ENCODE measurements at places on chromosomes 4 and X.
A peak's percentile ranks its signal among the peaks of the same experiment; 100 is the strongest.

GRCh38 chrX:53714580-53715345, 28.2 kb upstream of the HUWE1 start:
- DNase-seq: no peak

GRCh38 chr4:54852602-54853001, 194.8 kb downstream of the KIT start:
- DNase-seq: no peak

DNA sequence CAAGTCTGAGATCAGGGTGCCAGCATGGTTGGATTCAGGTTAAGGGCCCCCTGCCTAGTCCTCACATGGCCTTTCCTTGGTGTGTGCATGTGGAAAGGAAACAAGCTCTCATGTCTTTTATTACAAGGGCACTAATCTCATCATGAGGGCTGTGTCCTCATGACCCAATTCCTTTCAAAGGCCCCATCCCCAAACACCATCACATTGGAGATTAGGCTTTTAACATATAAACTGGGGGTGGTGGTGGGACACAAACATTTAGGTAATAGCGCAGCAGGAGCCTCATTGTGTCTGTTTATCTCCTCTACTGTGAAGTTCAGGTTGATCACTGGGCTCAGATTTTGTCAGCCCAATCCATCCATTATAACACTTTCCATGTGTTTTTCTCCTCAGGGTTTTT, 41.0 kb downstream of the BEX3 start:
- DNase-seq: no peak

- DNase-seq: no peak
Measured at GRCh38 chr4:122156819-122157218, 4.7 kb downstream of the BLTP1 start.

DNA sequence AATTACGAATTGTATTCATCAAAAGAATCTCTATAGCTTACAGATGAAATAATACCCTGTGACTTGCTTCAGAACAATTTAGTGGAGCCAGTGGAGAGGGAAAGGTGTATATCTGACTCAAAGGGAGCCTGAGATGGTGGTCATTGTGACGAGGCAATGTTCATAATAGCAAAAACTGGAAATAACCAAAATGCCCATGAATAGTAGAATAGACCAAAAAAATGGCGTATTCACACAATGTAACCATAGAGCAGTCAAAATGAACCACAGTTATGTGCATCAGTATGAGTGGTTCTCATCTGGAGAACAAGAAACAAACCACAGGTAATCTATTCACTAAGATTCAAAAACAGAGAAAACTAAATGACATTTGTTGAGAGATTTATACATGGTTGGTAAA, 125.3 kb upstream of the CLNK start:
- no peak for DNase-seq

GRCh38 chr4:187711586-187711985, 284.0 kb upstream of the ZFP42 start:
- DNase-seq: no peak

DNA sequence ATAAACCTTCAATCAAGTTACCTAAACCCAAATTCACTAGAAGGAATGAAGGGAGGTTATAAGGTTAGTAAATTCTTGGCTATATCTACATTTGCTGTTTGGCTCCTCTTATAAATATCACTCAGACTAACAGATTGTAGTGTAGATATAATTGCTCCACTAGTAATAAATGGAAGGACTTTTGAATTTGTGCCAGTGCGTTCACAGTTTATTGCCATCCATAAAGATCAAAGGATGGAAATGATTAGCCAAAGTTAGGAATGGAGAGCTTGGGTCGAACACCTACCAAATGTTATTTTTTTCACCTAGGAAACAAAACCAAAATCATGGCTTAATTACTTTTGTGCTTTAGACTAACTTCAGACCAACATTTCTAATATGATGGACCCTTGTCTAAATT, 9.2 kb downstream of the DTHD1 start:
- DNase-seq: no peak

DNA sequence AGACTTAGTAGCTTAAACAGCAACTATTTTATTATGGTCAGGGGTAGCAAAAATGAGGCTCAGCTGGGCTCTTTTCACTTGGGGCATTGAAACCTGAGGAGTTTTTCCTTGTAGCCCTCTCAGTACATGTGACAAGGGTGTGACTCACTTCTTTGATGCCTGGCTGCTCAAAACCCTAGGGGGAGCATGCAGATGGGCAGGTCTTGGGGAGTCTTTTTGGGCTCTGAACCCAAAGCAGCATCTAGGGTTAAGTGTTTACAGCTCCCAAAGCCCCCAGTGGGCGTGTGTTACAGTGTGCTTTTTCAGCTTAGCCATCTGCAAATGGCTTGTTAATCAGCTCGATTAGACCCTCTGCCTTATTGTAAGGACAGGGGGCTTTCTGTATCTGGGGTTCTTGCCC, 1752.7 kb downstream of the PCDH7 start:
- no peak for DNase-seq

GRCh38 chrX:36961590-36961989, 46.6 kb upstream of the FAM47C start:
- DNase-seq: no peak

DNA sequence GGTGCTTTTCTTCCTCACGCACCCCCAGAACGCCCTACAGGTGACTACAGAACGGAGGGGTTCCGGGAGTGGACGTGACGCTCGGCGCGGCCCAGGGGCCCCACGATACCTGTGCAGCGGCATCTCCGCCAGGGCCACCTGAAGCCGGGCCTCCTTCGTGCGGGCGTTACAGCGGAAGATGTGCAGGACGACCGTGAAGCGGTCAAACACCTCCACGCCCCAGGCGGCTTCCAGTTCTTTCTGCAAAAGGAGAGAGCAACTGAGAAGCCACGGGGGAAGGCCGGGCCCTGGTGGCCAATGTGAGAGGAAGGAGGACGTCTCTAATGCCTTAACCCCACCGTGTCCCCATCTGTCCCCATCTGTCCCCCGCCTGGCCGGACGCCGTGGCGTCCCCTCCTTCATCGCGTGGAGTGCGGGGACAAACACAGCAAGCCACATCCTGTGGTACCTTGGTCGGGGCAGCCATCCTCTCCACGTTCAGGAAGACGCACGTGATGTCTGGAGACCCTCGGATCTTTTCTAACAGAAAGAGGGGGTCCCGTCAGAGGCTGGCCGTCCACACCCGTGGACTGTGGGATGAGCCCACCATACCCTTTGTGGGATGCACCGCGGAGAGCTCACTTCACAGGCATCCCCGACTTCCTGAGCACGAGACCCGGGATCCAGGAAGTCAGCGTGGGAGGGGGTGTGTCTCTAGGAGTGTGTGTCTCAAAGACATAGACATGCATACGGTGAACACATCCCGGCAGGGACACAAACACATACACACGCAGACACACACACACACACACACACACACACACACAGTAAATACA, 3.6 kb downstream of the GTPBP6 start:
- no peak for DNase-seq

- DNase-seq: no peak
Measured at GRCh38 chr4:118788911-118789310, 47.0 kb downstream of the SEC24D start.

DNA sequence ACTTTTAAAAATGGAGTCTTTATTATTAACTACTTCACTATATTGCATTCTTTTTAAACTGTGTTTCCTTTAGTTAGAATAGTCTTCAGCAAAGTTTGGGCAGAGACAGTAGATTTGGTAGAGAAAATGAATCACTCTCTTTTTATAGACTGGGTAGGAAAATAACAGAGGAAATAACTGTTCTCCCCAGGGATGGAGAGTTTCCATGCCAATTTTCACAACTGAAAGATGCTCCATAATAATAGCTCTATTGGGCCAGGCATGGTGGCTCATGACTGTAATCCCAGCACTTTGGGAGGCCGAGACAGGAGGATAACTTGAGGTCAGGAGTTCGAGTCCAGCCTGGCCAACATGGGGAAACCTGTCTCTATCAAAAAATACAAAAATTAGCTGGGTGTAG, 13.1 kb downstream of the HSD17B13 start:
- DNase-seq: no peak

DNA sequence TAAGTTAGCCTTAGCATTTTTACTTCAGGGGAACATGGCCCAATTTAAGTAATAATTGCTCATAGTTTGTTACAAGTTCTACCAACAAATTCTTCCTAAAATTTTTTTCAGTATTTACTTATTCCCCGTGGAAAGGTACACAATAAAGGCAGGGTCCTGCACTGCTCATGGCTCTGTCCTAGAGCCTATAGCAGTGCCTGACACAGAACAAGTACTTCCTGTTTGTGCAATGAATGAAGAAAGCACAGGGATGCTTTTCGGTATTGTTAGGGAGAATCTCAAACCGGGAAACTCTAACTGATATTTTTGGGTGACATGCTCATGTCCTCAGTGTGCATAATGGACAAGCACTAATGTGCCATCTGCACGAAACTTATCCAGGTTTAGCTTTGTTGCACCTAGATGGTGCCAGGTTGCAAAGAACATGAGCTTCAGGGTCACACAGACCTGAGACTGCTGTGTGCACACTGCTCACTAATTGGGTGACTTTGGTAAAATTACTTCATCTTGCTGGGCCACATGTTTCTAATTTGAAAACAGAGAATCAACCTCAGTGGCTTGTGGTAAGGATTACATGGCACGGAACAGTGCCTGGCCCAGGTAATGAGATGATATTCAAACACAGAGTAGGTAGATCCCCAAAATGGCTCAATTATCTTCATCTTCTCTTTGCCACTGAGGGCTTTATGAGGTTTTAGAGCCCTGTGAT, 175.8 kb upstream of the NPY2R start:
- DNase-seq: no peak

GRCh38 chr4:76611616-76612207, 176.7 kb downstream of the SHROOM3 start:
- no peak for DNase-seq

DNA sequence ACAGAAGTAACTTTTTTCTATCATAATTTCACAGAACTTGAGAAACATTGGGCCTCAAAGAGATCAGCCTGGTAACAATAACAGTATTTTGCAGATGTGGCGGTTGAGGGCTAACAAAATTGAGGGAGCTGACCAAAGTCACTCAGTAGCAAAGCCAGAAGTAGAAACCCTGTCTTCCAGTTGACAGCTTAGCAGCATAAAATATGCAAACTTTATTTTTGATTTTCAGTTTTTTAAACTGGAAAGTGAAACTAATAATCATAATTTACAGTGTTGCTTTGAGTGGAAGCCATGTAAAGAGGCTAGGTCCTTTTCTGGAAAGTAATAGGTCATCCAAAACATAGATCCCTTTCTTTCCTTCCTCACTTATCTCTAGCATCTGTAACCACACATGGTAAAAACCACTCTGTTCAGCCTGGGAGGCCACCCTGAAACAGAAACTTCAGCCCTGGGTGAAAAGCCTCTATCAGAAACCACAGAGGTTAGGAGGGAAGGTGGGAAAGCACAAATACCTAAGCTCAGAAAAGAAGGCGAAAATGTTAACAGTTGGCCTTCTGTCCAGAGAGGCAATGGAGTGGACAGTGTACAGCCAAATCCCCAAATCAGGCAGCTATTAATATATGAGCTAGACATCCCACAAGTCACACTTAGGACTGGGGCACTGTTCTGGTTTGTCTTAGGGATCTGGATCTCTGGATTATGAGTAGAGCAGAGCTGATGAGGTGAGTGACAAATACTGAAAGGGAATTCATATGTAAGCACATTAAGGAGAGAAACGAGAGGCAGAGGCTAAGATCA, 61.1 kb upstream of the ARSJ start:
- peak; percentile 2 for DNase-seq

DNA sequence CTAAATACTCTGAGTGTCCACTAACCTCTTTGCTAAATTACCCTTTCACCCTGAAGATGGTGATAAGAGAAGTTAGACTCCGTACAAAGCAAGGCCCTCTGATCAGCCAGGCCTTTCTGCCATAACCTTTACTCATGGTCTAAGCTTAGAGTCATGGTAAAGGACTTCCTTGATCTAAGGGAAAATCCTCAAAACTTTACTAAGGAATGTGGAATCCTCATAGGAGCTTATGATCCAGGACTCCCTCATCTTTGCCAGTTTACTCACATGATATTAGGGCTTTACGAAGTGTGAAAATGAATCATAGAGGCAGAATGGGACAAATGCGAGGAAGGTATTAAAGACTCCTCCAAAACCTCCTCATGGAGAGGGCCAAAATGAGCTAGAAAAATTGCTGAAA, 7.9 kb upstream of the FAM13A start:
- no peak for DNase-seq

GRCh38 chr4:140799686-140800225, 43.6 kb upstream of the TBC1D9 start:
- DNase-seq: no peak

- no peak for DNase-seq
Measured at GRCh38 chrX:22430701-22431100, 158.0 kb downstream of the CBLL2 start.

DNA sequence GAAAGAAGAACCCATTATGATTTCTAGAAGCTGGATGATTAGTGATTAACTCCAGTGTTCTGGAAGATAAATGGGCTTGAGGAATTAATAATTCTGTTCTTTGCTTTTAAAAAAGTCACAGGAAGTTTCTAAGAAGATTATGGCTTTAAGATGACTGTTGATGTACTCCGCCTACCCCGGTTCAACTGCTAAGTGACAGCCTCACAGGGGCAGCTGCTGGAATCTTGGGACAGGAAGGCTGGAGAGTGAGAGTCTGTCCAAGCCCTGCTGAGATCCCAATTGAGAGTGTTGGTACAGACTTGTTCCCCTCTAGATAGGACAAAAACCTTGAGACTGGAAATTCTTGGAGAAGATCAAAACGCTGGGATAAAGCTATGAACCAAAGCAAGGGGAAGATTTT, 37.3 kb downstream of the NPY1R start:
- DNase-seq: no peak

GRCh38 chrX:119758731-119759247, 401 bp downstream of the SOWAHD start:
- DNase-seq: no peak

DNA sequence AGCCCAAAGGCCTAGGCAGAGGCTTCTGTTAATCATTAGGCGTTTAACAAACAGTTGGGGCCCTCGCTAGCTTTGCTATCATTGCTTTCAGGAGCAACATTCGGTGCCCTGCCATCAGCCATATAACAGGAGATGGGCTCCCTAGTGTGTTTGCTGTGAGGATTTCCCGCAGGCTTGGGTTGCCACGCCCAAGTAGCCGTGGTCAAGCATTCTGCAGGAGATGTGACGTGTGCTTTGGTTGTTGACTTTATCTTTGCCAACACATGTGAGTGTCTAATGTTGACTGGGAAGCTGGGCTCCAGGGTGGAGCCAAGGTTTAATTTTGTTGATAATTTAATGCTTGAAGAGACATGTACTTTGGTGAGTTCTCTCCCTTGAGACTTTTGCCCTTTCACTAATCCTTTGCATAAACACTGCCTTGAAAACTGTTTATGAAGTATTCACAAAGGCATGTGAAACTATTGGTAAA, 184.6 kb upstream of the KIT start:
- DNase-seq: no peak

DNA sequence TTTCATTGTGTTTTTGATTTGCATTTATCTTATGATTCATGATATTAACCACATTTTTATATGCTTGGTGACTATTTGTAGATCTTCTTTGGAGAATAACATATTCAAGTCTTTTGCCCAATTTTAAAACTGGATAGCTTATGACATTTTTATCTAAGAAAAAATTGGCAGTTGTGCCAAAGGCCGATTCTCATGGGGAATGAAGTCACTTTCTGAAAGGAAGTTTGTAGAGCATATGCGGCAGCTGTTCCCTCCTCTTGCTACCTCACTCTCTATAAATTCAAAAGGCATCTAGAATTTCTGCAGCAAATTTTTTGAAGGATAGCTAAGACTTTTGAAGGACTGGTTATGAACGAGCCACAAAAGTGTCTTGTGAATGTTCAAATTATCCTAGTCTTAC, 2353.5 kb downstream of the ARAP2 start:
- DNase-seq: no peak

Data from GM12892 (cell line).